Activated T-helper 1 cell treated with Interleukin-2 at 50 U/mL for 16 hours (primary cell): ENCODE measurements at places on chromosomes 2 and 18.
A peak's percentile ranks its signal among the peaks of the same experiment; 100 is the strongest.

- no peak for DNase-seq
These were observed 523.1 kb downstream of the XIRP2 start for GRCh38 chr2:167411367-167411766.

DNA sequence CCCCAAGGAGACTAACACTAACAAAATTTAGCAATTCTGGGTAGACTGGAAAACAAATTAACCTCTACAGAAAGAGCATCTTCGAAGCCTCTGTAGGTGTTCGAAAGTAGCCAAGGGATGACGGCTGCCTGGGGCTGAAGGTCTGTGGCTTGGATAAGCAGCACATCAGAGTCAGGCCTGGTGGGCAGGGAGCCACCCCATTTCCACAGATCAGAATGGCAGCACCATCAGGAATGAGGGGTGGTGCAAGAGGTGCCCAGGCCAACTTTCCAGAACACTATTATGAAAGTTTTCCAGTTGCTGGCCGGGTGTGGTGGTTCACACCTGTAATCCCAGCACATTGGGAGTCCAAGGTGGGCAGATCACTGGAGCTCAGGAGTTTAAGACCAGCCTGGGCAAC, 57.9 kb downstream of the CABYR start:
- DNase-seq = no peak

DNA sequence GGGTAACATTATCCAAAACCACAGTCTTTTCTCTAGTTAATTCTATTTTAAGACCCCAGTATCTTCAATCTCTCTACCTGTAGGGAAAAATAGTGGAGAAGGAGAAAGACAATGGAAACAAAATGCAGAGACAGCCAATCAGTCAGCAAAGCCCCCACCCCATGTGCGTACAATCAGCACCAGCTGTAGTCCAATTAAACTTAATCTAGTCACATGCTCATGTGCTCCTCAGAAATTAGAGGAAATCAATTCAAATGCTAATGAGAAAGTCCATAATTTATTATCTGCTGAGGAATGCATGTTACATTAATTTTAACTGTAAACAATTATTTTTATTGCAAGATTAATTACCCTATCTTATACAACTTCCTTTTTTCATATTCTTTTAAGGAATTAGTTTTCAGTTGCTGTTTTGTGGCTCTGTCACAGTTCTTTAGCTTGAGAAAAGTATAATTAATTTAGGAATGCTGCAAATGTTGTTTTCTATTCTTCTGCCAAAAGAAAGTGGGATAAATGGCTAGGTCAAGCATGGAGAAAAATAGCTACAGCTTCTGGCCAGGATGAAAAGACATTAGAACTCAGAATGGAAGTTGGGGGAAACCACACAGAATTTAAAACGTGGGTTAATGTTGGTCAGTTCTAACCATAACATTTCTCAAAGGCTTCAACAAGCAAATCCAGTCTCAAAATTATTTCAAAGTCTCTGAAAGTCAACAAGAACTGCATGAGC, 232.4 kb upstream of the HNRNPA3 start:
- DNase-seq = no peak

DNA sequence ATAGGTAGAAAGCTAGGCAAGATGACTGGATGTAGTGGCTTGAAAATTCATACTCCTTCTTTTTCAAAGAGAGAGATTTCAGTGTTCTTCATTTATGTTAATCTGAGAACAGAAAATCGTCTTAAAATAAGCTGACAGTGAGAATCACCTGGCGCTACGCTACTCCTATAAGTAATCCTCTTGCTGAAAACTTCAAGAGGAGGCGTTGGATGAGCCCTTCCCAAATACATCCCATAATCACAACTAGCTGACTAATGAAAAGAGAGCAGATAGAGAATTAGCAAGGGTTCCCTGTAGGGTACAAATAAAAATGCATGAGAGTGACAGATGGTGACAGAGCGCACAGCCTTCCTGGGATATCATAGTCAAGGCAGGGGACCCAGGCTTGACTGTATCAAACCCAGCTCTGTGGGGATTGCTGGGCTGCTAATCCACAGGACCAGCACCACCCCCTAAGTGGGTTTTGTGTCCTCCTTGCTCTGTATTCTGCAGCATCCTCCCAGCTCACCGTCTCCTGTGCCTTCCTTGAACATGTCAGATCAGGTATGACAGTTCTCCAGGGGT, 280.2 kb downstream of the SP3 start:
- no peak for DNase-seq

- DNase-seq = no peak
These were observed 57.7 kb downstream of the CIB4 start for GRCh38 chr2:26583381-26583911.

- no peak for DNase-seq
These were observed 40.6 kb downstream of the METAP1D start for GRCh38 chr2:172040311-172040710.

GRCh38 chr18:9619990-9620389, 5.6 kb upstream of the PPP4R1 start:
- no peak for DNase-seq

GRCh38 chr2:222798528-222798927, 62.3 kb upstream of the ACSL3 start:
- DNase-seq = no peak

DNA sequence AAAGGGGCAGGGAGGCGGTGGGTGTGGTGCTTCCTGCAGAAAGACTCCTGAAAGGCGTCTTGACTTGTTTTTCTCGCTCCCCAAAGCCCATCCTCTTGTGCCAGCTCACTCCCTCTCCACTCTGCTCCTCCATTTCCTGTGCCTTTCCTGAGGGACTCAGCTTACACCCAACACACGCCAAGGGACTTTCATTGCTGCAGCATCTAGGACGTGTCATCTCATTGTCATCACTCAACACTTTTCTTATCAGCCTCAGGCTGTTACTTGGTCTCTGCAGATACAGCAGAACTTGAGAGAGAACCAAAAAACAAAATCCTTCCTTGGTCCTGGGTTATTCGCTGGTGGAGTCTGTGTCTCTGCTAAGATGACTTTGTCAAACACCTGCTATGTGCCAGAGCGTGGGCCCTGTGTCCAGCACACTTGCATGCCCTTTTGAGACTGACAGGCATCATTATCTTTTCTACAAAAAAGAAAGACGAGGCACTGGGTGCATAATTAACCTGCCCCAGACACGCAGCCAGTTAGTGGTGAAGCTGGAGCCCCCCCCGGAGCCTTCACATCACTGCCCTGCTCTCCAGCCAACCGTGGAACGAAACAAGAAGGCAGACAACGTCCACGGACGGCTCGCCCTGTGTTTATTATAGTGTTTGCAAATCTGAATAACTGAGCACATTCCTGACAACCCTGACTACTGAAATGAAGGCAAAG, 261.7 kb upstream of the HDAC4 start:
- no peak for DNase-seq

DNA sequence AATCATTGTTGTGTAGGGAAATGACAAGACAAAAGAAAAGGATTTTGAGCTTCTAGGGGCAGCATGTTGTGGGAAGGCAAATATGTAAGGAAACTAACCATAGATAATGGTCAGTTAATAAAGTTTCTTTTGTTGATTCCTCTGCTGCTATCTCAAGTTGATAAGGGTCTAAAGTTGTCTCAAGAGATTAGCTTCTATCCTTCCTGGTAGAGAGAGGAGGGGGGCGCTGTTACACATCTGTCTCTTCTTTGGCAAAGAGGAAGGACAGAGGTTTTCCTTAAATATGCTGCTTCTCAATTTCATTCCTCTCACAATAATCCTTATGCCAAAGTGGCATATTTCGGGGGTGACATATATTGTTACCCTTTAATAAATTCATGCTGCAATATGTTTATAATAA, 944.0 kb downstream of the DPP10 start:
- no peak for DNase-seq

- DNase-seq = no peak
These were observed 31.7 kb upstream of the ASPRV1 start for GRCh38 chr2:69993048-69993565.

- DNase-seq = no peak
These were observed 16.6 kb downstream of the RTP5 start for GRCh38 chr2:241885946-241886643.

DNA sequence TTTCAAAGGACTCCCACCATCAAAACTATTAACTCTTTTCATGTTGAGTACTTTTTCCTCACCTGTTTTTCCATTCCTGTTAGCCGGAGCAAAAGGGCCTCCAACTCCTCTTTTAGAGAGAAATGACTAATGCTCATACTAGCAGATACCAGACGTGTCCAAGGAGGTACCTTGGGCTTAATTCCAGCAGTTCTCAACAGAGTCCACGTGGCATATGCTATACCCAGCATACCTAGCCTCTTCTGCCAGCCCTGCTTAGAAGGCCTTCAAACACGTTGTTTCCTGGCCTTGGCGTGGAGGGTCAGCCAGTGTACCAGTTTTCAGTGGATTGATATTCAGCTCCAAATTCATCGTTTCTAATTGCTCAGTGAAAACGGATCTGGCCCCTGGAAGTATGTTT, 123.9 kb downstream of the MGAT5 start:
- no peak for DNase-seq

DNA sequence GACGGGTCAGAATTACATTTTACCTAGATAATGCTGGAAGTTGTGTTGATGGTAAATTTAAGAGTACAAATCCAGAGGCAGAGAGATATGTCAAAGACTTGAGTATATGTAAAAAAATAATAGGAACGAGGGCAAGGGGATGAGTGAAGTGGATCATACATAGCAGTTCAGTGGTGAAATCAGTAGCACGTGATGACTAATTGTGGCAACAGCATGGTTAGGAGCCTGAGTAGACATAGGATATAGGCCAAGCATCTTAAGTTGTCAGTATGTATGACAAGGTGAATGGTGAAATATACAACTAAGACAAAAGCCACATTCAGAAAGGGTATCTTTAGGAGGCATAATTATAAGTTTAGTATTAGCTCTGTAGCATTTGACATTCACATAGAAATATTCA, 826.5 kb upstream of the PIK3C3 start:
- DNase-seq = no peak

- no peak for DNase-seq
These were observed 6.2 kb downstream of the PDCL3 start for GRCh38 chr2:100568989-100569388.

GRCh38 chr18:62954366-62954765, 239.0 kb downstream of the PHLPP1 start:
- DNase-seq = no peak

DNA sequence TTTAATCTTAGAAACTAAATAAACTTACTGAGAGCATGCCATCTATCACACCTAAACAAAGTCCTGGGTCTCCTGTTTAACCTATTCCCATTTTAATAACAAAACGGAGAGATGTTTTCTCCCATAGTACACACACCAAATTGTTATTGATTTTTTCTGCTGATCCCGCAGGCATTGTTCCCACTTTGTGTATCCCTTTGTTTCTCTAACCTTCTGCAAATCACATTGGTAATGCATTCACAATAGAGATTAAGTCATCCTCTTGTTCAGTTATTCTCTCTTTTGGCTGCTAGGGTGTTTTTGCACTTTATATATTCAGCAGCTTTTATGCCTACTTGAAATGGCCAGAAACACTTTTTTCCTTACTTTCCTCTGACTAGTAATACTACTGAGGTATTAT, 1071.9 kb upstream of the CDH2 start:
- no peak for DNase-seq

GRCh38 chr18:26971409-26971808, 105.9 kb upstream of the AQP4 start:
- DNase-seq = no peak

DNA sequence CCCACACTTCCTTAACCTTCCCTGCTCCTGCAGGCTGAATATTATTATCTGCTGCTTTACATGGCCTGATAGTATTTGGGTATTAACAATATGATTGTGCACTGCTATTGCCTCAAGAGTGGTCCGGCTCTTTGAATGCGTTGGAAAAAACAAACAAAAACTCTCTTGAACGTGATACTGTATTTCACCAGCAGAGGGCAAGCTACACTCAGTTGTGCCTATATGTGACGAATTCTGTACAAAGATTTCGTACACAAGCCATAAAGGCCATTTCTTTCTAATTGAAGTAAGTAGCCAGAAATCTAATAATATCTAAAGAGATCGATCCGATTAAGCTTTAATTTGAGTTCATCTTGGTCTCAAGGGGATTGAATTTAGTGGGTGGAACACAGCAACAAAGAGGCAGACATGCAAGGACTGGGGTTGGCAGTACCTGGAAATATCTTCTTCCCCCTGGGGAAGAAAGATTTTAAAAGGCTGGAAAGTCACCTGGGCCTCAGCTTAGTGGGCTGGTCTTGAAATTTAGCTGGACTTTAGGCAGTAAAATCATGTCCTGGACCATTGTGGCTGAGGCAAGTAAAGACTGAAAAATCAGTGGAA, 49.3 kb upstream of the RAB6D start:
- DNase-seq = no peak

DNA sequence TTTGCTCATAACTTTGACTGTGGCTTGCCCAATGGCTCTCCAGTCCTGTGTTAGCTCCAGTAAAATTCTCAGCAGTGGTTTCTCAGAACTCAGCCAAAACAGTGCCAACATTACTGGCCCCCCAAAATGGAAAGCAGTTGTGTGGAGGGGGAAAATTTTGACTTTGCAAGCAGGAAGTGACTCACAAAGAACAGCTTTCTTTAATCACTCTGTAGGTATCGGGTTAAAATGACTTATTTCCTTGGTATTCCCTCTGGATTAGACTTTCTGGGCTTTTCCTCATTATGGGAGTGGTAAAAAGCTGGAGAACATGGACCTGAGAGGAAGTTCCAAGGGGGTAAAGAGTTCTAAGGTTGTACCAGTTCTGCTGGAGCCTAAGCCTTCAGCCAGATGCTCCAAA, 175.7 kb upstream of the RND3 start:
- DNase-seq = no peak

GRCh38 chr2:102021779-102022178, 30.0 kb downstream of the IL1R2 start:
- no peak for DNase-seq

DNA sequence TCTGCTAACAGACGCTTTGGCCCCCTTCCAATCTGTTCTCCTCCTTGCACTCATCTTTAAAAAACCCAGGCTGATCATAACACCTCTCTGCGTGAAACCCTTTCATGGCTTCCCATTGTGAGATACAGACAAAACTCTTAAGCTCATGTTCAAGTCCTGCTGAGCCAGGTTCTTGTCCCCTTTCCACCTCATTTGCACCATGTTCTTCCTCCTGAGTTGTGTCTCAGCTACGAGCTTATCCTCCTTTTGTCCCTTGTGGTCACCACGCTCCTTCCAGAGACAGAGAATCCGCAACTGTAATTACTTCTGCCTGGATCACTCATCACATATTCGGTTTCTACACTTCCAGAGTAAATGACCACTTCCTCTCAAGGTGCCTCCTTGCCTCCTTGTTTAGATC, 238.8 kb downstream of the ACTR3 start:
- no peak for DNase-seq

DNA sequence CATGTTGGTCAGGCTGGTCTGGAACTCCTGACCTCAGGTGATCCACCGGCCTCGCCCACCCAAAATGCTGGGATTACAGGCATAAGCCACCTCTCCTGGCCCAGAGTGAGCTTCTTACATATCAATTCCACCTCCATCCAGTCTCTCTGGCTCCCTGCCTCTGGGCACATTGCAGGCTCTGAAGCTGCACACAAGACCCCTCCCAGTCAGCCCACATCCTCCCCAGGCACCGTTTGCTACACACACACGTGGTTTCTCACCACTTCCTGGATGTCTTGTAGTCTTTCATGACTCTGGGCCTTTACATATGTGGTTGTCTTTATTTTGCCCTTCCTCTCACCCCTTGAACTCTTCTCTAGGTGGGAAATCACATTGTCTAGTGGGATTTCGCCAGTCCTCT, 64.0 kb upstream of the CABLES1 start:
- DNase-seq = peak; percentile 71
